Activated T-helper 17 cell treated with anti-CD3 and anti-CD28 coated beads, Interleukin-2, amount 50 U/mL, for 72 hours (primary cell): ENCODE measurements at places on chromosomes 4 and X. TPM values are rescaled to one million over a fixed set of nuclear protein-coding genes. Genes with fewer than 3 reads are reported as not detected.

- no peak for ATAC-seq
Measured at GRCh38 chrX:133546441-133546840, 131.2 kb upstream of the GPC4 start.

GRCh38 chr4:174036576-174036975 is 246.9 kb downstream of the FBXO8 start:
- no peak for ATAC-seq

- ATAC-seq = peak; percentile 92
Measured at GRCh38 chrX:53732797-53733196, 46.3 kb upstream of the HUWE1 start.

- ATAC-seq = peak; percentile 4
Measured at GRCh38 chrX:13091111-13091765, 46.8 kb upstream of the FAM9C start.

DNA sequence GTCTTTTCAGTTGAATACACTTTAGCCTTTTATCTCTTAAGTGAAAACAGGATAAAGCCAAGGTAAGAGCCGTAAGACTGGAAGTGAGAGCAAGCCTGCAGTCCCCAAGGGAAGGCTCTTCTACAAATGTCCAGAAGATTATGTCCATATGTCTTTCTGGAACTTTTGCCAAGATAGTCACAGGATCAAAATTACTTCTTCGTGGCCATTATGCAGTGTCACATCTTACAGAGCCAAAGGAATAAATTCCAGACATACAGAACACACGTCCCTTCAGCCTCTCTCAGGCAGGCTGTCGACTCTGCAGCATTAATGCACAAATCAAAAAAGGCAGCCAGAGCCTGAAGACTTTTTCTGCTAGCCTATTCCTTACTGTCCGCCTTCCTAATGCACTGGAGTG is 10.9 kb upstream of the GATB start:
- ATAC-seq = no peak

DNA sequence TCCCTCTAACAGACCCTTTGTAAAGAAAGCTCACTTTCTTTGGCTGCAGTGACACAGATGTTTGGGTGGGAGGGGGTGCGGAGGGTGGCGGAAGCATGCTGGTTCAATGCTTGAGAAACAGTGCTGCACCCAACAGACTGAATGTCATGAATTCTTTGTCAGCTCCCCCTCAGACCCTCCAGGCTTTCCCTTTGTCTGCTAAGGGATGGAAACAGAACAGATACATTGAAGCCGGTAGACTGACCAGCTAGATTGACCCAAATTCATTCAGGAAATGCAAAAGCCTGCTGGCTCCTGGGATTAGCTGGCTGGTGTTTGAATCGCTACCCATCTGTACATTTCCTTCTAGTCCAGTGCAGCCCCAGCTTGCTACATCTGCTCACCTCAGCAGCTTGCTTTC is 90.8 kb upstream of the PAK3 start:
- ATAC-seq = no peak

DNA sequence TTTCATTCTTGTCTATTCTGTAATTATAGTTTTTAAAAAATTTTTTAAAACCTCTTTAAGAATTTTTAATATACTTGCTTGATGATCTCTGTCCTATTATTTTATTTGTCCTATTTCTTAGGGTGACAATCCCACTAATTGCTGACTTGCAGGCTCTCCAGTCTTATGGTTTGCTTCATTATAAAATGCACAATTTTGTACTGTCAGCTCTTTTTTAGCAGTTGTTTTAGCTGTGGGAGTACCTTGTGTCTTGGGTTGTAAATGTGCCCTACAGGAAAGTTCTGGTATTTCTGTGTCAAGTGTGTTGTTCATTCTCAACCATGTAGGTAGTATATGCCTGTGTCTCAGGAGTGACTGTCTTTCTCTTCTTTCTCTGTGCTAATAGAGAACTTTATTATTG is 118.2 kb upstream of the IL15 start:
- ATAC-seq = no peak

- ATAC-seq = peak; percentile 37
Measured at GRCh38 chrX:7925867-7926472, 1.2 kb downstream of the PNPLA4 start.

DNA sequence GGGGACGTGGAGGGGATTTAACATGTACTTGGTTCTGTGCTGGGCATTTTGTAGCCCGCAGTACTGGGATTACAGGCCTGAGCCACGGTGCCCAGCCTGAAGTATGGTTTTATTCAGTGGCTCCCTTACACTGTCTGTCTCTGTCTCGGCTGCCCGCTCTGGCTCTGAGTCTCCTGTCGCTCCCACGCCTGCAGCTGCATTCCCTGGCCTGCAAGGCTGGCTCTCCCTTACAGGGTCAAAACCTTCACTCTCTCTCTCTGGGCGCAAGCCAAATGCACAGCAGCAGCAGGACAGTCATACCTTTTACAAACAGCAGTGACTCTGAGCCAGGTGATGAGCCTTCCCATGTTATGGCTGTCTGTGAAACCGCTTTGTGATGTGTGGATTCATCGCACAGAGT is 72.1 kb downstream of the HTRA3 start:
- no peak for ATAC-seq

GRCh38 chrX:101229170-101229569 is 9.6 kb downstream of the DRP2 start:
- ATAC-seq = peak; percentile 21

- no peak for ATAC-seq
Measured at GRCh38 chr4:92382128-92382527, 78.4 kb downstream of the GRID2 start.

- ATAC-seq = no peak
Measured at GRCh38 chr4:6324461-6324998, 54.9 kb downstream of the WFS1 start.

DNA sequence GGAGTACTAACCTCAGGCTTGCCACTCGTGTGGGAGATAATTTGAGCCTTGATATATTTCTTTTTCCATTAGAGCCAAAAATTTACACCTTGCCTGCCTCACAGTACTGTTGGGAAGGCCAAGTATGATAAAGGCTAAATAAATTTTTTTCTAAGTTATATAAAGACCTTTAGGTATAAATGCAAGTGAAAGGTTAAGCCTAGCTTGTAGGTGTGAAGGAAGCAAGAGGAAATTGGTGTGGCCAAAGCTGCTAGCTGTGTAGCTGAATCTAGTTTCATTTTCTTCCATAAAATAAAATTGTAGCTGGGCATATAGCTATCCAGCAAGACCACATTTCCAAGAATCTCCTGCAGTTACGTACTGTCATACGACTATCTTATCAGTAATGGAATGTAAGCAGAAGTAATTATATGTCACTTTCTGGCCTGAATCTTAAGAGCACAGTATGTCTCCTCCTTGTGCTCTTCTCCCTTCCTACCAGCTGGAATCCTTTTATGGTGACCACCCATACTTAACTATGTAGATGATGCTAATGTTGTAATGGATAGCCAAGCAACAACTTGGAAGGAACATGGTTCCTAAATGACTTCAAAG is 14.3 kb upstream of the GABRE start:
- no peak for ATAC-seq

DNA sequence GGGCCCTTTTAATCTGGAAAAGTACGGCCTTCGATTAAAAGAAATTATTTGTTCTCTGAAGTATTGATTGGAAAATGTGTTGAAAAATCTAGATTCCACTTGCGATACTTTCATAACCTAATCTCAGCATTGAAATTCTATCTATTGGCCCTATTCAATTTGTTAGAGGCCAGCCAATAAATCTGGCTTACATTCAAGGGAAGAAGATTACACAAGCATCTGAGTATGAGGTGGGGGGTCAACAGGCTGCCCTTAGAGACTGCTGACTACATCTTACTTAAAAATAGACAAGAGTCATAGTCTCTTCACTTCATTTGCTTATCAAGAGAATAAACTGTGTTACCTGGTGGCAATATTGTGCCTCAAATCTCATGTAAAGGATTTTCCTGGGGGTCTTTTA is 248.0 kb upstream of the KCNIP4 start:
- no peak for ATAC-seq

DNA sequence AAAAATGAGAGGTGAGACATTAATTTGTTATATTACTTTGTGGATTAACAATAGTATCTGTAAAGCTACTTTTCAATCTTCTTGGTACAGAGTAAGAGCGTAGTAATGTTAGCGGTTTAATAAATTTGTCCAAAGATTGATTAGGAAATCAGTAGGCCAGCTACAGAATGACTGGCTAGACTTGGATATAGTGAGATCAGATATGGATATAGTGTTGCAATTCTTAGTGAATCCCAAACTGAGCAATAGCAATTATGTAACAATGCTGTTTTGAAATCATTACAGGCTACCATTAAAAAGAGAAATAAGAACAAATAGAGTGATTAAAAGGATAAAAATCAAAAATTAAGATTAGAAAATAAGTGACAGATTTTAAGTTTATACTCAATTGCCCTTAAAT is 847 bp upstream of the UGT2A2 start:
- ATAC-seq = no peak

- peak; percentile 79 for ATAC-seq
Measured at GRCh38 chrX:19549838-19550237, 34.5 kb upstream of the MAP3K15 start.

- peak; percentile 48 for ATAC-seq
Measured at GRCh38 chr4:40255393-40256281, 58.8 kb downstream of the RHOH start.

DNA sequence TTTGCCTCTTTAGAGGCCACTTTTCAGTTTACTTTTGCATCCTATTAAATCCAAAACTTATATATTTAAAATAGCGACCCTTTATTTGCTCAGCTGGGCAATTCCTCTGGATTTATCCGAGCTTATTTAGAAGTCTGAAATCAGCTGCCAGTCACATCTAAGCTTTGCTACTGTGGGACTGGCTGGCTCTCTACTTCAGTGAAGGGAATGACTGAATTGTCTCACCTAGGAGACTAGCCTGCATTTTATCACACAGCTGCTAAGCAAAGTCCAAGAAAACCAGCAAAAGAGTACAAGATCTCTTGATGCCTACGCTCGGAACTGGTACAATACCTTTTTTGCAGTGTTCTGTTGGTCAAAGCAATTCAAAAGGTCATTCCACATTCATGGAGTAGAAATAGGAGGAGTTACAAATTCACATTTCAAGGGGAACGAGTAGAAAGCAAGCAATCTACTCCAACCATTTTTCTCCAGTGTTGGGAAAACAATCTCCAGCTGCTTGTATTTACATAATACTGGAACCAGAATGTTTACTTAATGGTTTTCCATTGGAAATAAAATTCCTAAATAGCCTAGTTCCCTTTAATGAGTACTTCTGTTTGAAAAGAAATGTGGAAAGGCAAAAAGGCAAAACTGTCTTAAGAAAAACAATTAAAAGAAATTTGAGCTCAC is 160.2 kb downstream of the MAGEB5 start:
- no peak for ATAC-seq

DNA sequence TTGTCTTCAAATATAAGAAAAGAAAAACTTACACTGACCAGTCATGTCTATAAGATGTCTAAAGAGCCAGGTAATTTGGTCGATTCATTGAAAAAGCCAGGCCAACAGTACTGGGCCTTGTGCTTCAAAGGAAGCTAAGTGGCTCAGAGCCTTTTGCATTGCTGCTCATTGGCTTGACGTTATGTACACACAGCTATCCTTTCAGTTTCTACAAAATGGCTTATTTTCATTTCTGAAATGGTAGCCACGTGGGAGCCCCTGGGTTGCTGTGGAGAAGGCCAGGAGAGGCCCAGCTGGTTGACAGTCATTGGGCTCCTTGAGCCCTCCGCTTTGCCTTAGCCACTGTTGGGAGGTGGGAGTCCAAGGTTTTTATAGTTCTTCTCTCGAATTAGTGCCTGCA is 199.1 kb upstream of the CXorf66 start:
- ATAC-seq = no peak

SPANXC gene
- total RNA-seq = not detected

FGB gene
- total RNA-seq = not detected

FAM184B gene
- total RNA-seq = not detected

ARSJ gene
- total RNA-seq = not detected

MGARP gene
- 0.98 TPM for total RNA-seq

PAGE5 gene
- 1.1 TPM for total RNA-seq

F9 gene
- not detected for total RNA-seq

PRSS48 gene
- not detected for total RNA-seq

CTAG2 gene
- total RNA-seq = not detected
